ENCODE measurements at places on chromosomes 11 and 22. TPM values are rescaled to one million over a fixed set of nuclear protein-coding genes. Genes with fewer than 3 reads are reported as not detected.

- DNase-seq: no peak
These were observed 213.2 kb downstream of the TTC28 start for GRCh38 chr22:28466399-28466798.

Gene PRG3
- not detected for total RNA-seq

DNA sequence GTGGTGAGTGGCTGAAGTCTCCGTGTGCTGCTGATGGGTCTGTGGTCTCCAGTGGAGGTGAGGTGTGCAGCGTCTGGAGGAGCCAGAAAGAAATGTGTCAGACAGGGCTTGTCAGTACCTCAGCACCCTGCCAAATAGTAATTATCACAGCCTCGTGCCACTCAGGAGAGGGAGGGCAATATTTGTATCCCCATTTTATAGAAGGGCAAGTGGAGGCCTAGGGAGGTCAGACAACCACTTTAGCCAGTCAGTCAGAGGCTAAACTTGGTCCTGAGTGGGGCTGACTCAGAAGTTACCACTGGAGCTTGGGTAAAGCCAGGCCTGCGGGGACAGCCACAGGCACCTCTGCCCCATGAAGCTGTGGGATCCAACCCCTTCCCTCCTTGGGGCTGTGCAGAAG, 11.5 kb upstream of the ELF5 start:
- no peak for DNase-seq

Gene MED15
- total RNA-seq: 113 TPM

Gene SCUBE1
- not detected for total RNA-seq

DNA sequence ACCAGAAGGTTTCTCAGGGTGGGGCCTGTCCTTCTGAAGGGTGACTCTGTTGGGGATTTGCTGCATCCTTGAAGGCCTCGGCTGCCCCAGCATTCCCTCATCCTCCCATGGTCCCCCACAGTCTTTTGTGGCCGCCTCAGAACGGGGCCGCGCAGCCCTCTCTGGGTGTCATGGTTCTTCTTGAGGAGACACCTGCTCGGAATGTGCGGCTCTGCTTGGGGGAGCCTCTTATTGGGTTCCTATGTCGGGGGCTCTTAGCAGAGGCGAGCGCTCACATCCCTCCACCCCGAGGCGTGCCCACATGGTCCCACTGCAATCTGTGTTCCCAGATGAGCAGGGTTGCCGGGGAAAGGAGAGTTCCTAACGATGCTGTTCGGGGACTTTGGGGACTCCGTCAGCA, 1008.4 kb downstream of the BRD1 start:
- no peak for DNase-seq

DNA sequence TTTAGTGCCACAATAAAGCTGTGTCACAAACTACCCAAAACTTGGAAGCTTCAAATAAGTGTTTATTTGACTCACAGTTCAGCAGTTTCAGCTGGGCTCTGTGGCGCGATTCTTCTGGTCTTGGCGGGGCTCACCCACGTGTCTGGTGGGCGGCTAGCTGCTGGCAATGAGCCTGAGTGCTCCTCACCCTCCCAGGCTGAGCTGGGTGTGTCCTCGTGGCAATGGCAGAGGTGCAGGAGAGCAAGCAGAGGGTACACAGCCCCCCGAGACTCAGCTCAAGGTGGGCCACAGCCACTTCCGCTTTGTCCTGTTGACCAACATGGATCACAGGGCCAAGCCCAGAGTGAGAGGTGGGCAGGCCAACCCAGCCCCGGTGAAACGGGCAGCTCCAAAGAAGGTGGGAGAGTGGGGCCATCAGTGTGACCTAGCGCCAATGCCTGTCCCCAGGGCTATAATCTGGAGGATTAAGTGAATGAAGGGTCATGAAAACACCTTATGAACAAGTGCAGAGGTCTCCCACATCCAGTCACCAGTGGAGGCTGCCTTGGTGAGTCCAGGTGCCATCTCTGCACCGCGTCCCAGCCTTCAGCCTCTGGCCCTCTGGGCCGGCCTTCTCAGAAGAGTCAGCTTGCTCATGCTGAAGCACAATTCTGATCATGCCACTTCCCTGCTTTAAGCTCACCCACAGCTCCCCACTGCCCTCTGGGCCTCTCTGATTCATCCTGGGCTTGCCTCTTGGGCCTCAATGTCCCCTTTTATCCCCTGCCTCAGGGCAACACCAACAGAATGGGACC, 74.6 kb upstream of the RTL6 start:
- DNase-seq: no peak

DNA sequence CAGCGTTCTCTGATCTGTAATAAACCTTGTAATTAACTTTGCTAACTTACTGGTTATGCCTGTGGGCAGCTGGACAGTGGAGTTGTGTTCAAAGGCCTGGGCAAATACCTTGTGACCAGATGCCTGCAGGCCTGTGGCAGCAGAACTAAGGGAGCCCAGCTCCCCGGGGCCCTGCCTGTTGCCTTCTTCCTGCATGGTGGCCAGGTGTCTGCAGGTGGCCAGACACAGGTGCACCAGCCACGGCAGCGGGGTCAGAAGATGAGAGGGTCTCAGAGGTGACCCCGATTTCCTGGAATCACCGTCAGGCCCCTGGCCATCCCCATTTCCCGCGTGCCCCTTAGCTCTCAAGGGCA, 127.2 kb downstream of the OSBP2 start:
- DNase-seq: no peak

Gene LINC01488
- not detected for total RNA-seq

Gene STK33
- 0.57 TPM for total RNA-seq

DNA sequence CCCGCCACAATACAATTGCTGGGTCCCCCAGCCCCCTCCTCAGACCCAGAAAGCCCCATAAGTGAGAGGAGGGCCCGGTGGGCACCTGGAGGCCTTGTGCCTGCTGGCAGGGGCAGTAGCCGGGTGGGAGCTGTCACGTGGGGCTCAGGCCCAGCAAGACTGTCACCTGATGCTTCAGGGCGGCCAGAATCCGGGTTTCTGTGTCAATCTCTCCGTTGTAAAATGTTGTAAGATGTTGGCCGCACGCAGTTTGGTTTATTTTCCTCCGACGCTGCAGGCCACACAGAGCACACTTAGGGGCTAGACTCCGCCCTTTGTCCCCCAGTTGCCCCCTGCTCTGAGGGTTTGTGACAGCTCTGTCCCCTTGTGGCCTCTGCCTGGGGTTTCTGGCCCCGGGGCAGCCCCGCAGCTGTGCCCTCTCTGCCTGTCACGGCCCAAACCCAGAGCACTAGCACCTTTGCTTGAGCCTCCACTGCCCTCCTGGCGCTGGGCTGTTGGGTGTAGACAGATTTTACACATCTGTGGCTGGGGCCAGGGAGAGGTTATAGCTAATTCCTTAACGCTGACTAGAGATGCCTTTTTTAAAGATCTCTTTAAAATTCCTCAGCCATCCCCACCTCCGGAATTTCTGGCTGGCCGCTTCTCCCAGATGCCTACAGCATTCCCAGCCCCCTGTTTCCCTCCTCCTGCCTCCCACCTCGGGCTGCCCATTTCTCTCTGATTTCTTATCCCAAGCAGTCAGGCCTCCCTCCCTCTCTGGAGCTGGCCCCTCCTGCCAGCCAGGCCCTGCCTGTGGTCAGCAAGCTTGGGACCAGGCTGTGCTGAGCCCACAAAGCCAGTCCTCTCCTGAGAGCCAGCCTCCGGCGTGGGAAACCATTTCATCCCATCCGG, 3.2 kb upstream of the PRR5 start:
- no peak for DNase-seq

Gene OR8D4
- not detected for total RNA-seq

DNA sequence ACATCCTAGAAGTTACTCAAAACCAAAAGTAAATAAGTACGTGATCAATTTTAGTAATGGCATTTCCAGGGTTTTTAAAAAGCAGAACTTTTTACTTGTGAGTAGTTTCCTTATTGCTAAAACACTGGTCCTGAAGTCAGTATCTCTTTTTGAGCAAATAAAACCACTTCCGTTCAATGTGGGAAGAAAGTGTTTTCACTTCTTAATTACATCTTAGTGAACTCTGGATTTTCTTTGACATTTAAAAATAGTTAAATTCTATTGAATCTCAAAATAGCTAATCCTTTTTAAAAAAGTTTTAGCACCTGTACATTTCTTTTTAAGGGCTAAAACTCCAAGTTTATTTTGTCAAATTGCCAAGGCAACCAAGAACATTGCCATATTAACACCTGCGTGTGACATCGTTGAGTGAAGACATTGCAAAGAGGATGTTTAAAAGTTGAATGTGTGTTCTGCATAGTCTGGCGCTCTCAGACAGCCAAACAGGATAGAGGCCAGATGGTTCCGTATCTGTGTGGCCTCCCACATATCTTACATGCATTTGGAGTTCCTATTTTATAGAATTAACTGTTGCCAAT, 17.2 kb upstream of the OR5B21 start:
- peak; percentile 82 for DNase-seq

DNA sequence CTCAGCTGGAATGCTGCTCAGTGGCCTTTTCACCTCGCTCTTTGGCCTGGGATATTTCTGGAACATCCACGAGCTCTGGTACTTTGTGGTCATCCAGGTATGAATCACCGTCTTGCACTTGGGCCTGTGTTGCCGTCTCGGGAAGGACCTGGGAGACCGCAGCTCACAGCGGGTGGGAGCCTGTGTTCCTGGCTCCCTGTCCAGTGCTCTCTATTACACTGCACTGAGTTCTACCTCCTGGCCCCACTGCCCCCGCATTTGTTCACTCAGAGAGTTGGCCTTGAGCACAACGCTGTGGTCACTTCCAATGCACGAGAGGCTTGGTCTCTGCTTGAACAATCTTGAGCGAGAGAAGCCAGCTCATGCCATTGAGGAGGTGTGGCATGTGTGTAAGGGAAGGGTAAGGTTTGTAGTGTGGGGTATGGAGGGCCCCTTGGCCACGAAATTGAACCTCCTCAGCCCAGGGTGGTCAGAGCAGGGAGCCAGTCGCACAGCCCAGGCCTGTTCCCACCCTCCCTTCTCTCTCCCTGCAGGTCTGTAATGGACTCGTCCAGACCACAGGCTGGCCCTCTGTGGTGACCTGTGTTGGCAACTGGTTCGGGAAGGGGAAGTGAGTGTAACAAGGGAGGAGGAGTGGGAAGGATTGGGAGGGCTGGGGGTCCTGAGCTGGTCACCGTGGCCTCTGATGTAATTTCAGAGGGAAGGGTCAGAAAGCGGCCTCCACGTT, 16.2 kb downstream of the SLC37A2 start:
- DNase-seq: no peak

DNA sequence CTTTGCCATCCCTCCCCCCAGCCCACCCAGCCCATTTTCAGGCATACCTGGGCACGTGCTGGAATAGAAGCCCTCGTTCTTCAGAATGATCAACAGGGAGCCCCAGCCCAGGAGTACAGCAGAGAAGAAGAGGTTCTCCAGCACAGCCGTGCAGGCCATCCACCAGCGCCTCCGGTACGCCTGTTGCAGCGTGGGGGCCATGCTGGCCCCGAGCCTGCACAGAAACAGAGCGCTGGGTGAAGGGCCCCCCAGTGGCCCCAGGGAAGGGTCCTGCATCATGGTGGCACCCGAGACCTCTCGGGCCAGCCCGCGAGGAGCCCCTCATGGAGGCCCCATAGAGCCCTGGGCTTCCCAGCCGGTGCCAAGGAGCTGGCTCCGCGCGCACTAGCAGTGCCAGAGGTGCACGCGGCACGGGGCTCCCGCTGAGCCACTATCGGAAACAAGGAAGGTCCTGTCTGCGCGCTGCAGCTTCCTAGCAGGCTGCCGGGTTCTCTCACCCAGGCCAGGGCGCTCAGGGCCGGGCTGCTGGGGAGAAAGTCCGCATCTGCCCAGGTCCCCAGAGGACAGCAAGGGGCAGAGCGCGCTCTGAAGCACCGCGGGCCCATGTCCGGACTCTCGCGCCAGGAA, 1.5 kb downstream of the SLC43A1 start:
- peak; percentile 78 for DNase-seq

DNA sequence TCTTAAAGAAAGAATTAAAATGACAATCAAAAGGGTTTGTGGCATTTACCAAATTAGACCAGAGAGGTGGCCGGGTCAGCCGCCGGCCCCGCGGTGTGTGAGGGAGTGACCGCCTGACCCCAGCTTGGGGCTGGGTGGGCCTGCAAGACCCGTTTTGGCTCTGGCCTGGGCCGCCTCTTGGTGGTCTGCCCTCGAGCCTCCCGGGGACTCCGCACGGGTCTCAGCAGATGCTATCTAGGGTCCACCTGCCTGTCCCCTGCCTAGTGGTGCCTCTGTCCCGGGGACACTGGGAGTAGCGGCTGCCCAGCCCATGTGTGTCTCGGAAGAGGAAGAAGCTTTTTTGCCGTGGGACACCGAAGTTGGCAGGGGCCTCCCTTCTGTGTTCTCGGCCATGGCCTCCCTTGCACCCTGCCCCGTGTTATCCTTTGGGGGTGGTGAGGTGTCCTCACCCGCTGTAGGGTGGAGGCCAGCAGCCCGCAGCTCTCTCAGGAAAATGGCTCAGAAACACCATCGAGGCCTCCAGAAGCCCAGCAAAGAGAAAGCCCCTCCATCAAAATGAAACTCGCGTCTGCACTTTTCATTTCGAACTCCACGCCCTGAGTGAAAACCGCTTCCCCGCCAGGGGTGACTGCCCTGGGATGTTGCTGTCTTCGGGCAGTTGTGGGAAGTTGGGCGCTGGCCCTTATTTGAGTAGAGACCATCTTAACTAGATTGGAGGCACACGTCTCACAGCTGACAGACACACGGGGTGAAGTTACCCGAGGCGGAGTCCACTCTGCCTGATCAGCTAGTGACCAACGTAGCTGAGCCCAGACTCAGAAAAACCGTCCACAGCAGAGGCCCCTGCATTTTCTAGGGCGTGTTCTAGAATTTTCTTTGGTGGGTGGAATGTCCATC, 8.0 kb downstream of the CCND1 start:
- no peak for DNase-seq

- DNase-seq: no peak
These were observed 10.9 kb downstream of the PAMR1 start for GRCh38 chr11:35514481-35514880.

DNA sequence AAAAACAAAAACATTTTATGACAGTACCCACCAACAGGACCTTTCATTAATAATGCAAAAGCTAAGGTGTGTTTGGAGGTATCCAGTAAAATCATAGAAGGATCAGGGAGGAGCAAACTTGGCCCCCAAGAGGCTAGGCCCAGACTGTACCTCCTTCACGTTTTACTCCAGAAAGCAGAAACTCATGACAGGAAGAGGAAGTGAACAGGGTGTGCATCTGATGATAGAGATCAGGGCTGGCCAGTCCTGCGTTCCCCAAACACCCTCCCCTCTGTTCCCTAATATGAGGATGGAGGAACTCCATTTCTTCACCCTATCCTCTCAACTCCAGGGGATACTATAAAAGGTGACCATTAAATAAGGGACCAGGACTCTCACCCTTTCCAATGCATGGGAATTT, 10.2 kb upstream of the MS4A12 start:
- DNase-seq: no peak

GRCh38 chr11:3049430-3050243, 7.6 kb downstream of the CARS1 start:
- peak; percentile 82 for DNase-seq

Gene UPK3A
- total RNA-seq: not detected

DNA sequence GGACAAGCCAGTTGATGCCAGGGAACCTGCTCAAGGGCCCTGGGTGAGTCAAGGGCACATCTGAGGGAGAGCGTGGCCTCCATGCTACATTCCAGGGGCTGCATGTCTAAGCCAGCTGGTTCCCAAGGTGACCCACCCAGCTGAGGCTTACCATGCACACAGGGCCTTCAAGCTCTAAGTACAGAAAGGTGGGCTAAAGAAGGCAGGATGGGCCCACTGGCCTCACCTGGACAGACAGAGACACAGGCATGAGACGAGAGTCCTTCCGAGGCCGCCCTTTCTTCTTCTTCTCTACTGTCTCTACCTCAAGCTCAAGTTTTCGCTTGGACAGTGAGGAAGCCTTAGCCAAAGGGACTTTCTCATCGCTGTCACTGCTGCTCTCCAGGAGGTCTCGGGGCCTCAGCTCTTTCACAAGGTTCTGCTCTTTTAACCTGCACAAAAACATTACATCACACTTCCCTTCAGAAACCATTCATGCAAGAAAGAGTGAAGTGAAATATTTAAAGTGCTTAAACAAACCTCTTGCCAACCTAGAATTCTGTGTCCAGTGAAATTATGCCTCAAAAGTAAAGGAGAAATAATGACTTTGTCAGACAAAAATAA, 69.9 kb downstream of the HIRA start:
- DNase-seq: no peak

Data from activated CD4-positive, alpha-beta T cell treated with anti-CD3 and anti-CD28 coated beads, Interleukin-2, amount 10 ng/mL, durations not matched to agents 24 days and 14 days (primary cell).